ENCODE measurements at places on chromosomes 6 and 20.

- DNase-seq: no peak
Measured at GRCh38 chr20:19859444-19859843, 101.4 kb downstream of the RIN2 start.

DNA sequence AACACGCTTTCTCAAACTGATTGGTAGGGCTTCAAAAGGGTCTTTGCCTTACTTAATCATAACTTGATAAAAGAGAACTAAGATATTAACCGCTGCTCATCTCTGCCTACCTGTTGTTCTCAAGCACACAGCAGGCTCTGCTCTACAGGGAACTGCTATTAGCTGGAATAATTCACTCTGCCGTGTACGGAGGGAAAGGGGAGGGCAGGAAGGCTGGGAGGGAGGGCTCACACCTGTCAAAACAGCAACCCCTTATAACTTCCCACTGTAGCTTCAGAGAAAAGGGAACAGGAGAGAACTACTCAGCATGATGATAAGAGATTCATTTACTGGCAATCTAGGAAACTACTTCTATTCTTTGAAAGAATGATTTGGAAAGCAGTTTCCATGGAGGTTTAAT lies 75.1 kb downstream of the ZMYND8 start:
- DNase-seq: no peak

GRCh38 chr20:44394702-44395460 lies 39.4 kb downstream of the HNF4A start:
- no peak for DNase-seq

DNA sequence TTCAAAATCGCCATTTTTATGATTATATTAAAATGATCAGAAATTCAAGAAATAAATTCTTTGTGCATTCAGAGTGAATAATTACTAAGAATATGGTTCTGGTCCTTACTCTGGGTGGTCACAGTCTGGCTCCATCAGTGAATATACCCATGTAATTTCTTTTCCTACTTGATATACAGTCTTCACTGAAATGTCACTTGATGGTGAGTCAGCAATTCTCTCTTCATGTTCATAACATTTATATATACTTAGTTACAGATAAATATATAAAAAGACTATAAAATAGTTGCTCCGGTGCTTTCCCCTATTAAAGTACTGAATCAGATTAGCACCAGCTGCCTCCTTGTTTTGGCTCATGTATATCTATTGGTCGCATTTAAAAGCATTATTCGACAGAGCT lies 56.4 kb upstream of the MTRF1L start:
- no peak for DNase-seq

DNA sequence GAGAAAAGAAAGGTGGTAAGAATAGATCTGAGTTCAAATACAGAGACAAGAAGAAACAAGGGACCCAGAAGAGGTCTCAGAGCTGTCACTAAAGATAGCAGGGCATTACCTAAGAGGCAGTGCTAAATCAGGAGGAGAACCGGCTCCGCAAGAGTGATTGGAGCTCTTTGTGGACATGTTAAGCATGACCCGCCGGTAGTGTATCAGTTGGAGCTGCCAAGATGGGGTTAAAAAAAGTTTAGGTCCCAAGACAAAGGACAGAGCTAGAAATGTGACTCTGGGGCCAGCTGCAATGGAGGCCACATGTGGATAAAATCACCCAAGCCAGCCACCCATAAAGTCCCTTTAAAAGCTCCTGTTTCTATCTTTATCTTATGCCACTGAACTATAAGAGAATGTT lies 93.4 kb downstream of the MBOAT1 start:
- DNase-seq: no peak

- DNase-seq: no peak
Measured at GRCh38 chr20:1800777-1801176, 94.4 kb upstream of the SIRPA start.

GRCh38 chr20:35111141-35111888 lies 18.7 kb upstream of the TRPC4AP start:
- no peak for DNase-seq

DNA sequence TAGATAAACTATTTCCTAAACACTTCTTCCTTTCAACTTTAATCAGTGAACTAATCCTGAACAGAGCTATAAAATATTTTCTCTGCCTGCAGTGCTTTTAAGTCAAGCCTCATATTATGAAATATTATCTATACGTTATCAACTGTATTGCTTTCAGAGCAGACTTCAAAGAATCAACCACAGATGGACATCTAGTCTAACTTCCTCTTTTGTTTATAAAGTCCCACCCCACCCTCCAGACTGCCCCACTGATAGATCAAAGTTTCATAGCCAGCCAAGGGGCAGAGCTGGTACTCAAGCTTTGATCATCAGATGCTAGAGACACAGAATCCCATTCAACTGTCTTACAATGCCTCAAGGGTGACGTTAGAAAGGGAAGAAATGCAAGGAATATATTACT lies 308.3 kb downstream of the LAMA2 start:
- DNase-seq: no peak

- no peak for DNase-seq
Measured at GRCh38 chr6:22298475-22298890, 1.6 kb upstream of the PRL start.

Measured in activated CD4-positive, alpha-beta T cell treated with anti-CD3 and anti-CD28 coated beads, Interleukin-2, amount 50 U/mL, for 4 hours (primary cell).